ENCODE measurements at places on chromosomes 4 and X.

- DNase-seq = no peak
These were observed 200.4 kb downstream of the ARAP2 start for GRCh38 chr4:36043901-36044300.

GRCh38 chr4:81398379-81398778 is 73.3 kb downstream of the RASGEF1B start:
- no peak for DNase-seq

GRCh38 chr4:57504797-57505530 is 394.8 kb upstream of the IGFBP7 start:
- no peak for DNase-seq

GRCh38 chr4:77538144-77538543 is 67.5 kb upstream of the CXCL13 start:
- no peak for DNase-seq

DNA sequence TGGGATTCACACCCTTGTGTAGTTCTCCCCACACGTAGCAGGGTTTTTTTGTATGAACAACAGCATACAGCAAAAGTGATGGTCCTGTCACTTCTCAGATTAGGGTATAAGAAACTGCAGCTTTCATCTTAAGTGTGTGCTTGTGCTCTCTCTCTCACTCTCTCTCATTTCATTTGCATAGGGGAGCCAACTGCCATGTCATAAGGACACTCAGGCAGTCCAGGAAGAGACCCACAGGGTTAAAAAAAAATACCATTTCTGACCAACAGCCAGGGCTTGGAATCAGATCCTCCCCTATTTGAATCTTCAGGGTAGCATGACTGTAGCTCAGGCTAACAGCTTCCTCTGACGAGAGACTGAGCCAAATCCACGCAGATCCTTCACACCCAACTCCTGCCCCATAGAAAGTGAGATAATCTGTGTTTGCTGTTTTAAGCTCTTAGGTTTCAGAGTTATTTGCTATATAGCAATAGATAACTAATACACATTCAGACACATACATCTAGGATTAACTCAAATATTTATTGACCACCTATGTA is 331.2 kb downstream of the PAPSS1 start:
- no peak for DNase-seq

- DNase-seq = no peak
These were observed 1.5 kb downstream of the CLCN3 start for GRCh38 chr4:169621731-169622492.

DNA sequence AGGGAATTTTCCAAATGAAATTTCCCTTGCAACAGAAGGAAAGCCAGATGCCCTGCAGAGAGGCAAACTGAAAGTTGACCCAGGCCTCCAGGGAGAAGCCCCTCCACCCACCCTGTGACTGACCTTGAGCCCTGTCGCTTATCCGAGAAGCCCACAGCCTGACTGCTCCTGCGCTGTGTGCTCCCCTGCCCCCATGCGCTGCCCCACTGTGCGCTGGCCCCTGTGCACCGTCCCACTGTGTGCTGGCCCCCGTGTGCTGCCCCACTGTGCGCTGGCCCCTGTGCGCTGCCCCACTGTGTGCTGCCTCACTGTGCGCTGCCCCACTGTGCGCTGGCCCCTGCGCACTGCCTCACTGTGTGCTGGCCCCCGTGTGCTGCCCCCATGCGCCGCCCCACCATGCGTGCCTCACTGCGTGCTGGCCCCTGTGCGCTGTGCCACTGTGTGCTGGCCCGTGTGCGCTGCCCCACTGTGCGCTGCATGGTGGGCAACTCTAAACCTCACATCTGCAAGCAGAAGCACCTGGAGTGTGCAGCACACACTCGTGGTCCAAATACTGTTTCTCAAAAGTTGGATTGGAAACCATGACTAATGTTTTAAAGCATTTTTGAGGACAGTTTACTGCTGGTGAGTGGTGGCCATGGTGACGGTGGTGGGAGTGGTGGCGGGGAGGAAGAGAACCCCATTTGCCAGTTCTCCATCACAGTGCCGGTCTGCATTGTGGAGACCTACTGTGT is 8.3 kb upstream of the GRPEL1 start:
- DNase-seq = no peak

- no peak for DNase-seq
These were observed 46.3 kb downstream of the STARD8 start for GRCh38 chrX:68693481-68694434.

- no peak for DNase-seq
These were observed 472.2 kb upstream of the TENM3 start for GRCh38 chr4:181770971-181771370.

GRCh38 chr4:181301735-181302710 is 941.2 kb upstream of the TENM3 start:
- no peak for DNase-seq

GRCh38 chr4:139736274-139736660 is 70.6 kb downstream of the MGST2 start:
- DNase-seq = no peak

DNA sequence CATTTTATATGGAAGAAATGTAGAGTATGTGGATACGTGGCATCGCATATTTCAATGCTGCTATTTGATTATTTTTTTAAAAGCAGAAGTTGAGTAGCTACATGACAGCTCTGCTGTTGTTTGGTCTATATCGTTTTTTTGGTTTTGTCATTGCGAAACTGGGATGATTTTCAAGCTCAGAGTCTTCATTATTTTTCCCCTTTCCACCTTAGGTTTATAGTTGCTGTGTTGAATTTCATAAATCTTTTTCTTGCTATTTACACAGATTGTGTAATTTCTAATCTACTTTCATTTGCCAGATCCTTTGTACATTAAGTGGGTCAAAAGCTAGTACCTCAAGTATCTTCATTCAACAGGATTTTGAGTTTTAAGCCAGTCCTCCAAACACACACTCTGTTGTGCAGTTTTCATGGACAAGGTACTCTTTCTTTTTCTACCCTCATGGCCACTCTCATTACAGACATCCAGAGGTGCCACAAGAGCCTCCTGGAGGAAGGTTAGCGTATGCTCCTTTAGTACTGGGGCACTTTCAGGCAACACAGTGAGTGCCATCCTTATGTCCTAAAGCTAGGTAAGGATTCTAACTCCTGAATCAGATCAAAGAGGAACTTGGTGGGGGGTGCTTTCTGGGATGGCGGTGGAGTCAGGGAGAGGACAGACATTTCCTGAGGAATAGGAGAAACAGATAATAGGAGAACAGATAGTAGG is 123.2 kb downstream of the FHIP1A start:
- DNase-seq = no peak

GRCh38 chrX:70405003-70405402 is 18.1 kb upstream of the GDPD2 start:
- no peak for DNase-seq

DNA sequence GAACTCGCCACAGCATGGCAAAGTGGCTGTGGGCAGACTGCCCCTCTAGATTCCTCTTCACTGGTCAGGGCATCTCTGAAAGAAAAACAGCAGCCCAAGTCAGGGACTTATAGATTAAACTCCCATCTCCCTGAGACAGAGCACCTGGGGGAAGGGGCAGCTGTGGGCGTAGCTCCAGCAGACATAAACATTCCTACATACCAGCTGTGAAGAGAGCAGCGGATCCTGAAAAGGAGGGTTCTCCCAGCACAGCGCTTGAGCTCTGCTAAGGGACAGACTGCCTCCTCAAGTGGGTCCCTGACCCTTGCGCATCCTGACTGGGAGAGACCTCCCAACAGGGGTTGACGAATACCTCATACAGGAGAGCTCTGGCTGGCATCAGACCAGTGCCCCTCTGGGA is 18.8 kb upstream of the ZMAT1 start:
- DNase-seq = no peak

- no peak for DNase-seq
These were observed 1.8 kb upstream of the GABRQ start for GRCh38 chrX:152635941-152636340.

GRCh38 chr4:81378386-81378785 is 93.3 kb downstream of the RASGEF1B start:
- no peak for DNase-seq

DNA sequence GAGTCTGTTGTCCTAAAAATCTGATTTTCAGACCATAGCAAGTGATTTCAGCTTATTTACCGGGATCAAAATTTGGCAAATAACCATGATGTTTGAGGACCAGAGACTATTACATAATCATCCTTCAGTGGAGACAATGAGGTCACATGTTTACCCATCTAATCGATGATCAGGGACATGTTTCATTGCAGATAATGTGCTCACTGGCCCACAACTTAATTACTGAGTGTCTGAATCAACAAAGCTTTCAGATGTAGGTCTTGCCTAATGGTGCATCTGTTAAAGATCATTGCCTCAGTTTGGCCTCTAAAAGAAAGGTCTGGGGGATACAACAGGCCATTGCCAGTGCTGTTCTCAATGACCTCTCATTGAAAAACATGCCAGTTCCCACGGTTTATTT is 42.8 kb upstream of the KLHL34 start:
- no peak for DNase-seq

DNA sequence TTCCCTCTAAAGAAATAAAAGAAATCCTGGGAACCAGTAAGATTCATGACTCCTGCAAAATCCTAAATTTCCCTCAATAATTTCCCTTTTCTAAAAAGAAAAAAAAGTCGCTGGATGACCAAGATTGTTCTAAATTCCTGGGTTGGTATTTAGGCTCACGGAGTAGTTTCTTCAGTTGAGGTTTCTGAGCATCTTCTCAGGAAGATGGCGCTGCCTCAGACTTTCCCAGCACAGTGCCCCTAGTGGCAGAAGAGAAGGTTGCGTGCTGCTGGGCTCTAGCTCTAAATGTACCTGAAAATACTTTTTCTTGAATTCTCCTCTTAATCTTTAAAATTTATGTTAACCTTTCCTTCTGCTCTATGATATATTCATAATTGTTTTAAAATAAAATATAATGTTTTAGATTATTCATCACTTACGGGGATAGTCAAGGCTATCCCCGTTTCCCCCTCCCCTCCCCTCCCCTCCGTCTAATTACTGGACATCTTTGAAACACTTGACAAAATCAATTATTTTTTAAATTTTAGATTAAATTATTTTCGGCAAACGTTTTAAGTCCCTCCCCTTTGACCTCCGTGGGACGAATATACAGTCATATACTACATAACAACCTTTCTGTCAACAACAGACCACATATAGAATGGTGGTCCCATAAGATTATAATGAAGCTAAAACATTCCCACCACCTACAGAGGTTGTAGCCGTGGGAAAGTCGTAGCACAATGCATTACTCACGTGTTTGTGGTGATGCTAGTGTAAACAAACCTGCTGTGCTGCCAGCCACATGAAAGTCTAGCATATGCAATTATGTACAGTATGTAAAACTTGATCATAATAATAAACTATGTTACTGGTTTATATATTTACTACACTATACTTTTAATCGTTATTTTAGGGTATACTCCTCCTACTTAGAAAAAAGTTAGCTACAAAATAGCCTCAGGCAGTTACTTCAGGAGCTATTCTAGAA is 41.0 kb upstream of the GATB start:
- no peak for DNase-seq

GRCh38 chr4:150990993-150991392 is 24.1 kb downstream of the LRBA start:
- DNase-seq = no peak

- no peak for DNase-seq
These were observed 13.5 kb downstream of the MYOZ2 start for GRCh38 chr4:119149110-119149509.

DNA sequence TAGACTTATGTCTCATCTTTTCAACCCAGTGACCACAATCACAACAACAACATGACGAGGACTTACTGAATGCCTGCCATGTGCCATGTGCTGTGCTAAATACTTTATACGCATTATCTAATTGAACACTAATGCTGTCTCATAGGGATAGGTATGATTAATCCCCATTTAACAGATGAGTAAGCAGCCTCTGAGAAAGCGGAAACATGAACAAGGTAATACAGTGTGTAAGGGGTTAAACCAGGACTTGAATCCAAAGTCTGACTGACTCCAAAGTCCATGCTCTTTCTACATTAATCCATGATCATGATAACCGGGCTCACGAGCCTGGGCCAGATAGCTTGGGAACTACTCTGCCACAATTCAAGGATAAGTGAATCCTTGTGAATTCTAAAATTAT is 105.3 kb upstream of the MBNL3 start:
- no peak for DNase-seq

- DNase-seq = no peak
These were observed 126.8 kb downstream of the IRF2 start for GRCh38 chr4:184347251-184348239.

- no peak for DNase-seq
These were observed 24.1 kb downstream of the OPHN1 start for GRCh38 chrX:68409194-68409593.
